GM13976 (cell line): ENCODE measurements at places on chromosomes 7 and 10.
A peak's percentile ranks its signal among the peaks of the same experiment; 100 is the strongest.

GRCh38 chr7:13336227-13336626 lies 648.8 kb downstream of the ARL4A start:
- DNase-seq = no peak

DNA sequence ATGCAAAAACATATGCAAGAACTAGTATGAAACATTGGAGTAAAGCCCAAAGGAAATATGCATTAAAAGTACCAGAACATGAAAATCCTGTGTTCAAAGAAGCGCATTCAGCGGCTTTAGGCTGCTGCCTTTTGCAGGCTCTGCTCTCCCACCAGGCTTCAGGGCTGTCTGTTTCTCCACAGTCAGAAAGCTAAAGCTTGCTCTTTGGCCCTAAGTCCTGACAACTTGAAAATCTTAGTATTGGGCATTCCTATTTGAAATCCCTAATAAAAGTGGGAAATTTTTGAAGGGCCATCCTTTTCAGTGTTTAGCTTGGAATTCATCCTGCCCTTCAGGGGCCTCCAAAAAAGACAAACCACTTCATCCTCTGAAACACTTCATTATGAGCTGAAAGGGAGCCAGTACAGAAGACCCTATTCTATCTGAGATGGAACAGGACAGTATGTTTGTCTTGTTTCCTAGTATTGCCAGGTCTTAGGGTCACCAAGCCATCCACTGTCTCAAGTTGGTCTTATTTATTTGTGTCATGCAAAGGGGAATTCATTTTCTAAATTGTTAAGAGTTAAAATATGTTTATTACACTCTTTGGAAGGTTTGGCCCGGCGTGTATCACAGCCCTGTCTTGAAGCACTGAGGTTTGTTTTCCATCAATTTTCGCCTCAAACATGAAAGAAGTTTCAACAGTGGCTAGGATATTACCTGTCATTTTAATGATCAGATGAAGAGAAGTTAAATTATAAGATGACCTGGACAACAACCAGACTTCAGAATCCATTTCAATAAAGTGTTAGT lies 326.3 kb upstream of the BMPER start:
- DNase-seq = no peak

DNA sequence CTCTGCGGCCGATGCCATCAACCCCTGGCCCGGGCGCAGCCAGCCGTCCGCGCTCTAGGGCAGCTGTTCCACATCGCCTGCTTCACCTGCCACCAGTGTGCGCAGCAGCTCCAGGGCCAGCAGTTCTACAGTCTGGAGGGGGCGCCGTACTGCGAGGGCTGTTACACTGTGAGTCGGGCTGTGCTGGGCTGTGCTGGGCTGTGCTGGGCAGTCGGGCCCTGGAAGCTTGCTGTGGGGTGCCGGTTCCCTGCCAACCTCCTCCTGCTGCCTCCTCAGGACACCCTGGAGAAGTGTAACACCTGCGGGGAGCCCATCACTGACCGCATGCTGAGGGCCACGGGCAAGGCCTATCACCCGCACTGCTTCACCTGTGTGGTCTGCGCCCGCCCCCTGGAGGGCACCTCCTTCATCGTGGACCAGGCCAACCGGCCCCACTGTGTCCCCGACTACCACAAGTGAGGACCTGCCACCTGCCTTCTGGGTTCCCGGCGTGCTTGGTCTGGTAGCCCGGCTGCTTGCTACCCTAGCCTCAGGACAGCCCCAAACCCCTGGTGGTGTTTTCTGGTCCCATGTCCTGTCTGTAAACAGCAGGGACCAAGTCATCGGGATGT lies 7.5 kb downstream of the ZYX start:
- DNase-seq = no peak

DNA sequence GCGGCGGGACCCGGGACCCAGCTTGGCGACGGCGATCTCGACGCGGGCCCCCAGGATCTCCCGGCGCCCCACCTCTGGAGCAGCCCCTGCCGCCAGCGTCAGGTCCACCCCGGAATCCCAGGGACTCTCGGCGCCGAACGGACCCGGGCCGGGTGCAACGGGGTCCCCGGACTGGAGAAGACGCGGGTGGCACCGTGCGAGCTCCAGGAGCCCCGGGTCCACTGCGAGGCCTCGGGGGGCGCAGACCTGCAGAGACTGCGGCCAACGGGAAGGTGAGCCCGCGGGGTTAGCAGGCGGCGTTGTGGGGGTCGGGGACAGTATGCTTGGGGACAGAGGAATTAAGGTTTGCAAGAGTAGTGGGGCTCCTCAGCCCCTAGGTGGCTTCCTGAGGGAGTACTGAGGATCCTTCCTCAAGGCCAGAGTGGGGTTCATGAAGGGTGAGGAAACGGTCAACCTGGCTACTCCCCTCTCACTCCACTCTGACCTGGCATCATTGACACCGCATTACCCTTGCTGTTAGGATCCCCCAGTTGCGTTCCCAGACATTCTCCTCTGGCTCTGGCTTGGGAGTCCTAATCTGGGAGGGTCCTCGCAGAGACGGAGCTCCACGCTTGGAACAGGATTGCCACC lies 353 bp downstream of the EPHB6 start:
- DNase-seq = no peak

DNA sequence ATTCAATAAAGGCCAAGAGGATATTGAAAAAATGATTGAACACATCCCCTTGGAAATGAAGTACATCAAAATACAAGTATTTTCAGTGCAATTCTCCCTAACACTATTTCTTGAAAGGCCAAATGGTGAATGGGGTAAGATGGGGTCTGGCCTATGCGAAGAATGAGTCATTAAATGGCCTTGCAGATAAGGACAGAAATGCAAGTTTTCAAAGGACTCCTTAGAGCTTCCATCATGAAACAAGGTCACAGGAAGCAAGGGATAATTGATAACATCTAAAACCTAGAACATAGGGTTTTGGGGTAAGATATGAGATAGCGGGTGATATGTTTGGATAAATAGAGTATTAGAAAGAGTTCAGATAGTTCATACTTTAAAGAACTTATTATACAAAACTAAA lies 109.3 kb upstream of the ABCB5 start:
- no peak for DNase-seq

DNA sequence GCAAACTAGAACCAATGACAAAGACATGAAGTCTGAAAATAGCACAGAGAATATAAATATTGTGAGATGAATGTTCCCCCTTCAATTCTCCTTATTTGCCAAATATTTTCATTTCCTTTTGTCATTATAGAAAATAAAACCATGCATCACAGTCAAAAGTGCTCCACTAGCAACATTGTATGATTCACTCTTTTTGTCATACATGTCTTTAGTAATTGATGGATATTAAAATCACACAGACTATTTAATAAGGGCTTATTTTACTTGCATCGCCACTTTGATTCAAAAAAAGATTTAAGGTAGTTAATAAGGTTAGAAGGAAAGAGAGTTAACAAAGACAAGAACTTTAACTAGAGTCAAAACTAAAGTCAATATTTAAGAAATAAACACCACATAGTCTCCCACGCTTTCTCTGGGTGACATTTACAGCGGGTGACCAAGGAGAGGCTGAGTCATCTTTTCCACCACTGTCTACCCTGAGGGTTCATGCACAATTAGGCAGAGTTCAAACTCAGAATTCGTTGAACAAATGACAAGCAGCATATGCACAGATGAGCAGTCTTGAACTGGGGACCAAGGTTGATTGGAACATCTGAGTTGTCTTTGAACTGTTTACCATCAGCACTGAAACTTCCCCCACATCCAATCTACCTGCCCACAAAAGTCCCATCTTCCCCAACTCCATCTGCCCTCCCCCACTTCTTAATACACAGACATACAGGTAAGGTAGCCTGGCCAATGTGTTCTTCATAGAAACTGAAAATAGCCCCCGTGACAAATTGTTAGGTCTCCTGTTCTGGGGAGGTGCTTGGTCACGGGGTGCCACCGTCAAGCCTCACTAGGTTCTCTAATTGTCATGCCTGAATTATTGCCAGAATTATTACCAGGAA lies 42.5 kb downstream of the C7orf25 start:
- DNase-seq = peak; percentile 73

- DNase-seq = no peak
Observed at GRCh38 chr7:113770146-113770738, 148.6 kb downstream of the PPP1R3A start.

DNA sequence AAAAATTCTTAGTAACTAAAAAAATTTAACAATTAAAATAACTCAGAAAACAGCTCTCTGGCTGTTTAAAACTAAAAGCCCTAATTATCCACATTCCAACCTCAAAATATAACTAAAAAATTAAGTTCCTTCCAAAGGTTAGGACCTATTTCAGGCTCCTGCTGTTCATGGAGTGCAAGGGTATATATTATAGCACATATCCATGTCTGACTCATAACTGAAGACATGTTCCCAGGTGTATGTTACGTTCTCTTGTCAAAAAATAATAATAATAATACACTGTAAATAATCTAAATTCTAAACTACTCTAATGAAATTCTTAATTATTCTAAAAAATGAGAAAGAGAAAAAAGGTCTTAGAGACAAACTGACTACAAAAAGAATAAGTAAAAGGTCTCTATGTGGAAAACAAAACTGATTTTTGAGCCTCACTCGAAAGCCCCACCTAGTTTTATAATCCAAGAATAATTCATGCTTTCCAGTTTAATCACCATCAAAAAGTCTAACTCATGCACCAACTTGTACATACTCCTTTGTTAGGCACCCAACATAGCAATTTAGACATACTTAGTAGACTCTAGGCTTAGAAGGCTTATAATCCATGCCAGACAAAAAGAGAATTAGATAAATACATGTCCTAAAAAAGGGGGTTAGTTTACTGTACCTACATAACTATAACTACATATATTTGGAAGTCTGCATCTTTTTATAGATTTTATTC lies 171.4 kb downstream of the KMT2E start:
- DNase-seq = no peak

DNA sequence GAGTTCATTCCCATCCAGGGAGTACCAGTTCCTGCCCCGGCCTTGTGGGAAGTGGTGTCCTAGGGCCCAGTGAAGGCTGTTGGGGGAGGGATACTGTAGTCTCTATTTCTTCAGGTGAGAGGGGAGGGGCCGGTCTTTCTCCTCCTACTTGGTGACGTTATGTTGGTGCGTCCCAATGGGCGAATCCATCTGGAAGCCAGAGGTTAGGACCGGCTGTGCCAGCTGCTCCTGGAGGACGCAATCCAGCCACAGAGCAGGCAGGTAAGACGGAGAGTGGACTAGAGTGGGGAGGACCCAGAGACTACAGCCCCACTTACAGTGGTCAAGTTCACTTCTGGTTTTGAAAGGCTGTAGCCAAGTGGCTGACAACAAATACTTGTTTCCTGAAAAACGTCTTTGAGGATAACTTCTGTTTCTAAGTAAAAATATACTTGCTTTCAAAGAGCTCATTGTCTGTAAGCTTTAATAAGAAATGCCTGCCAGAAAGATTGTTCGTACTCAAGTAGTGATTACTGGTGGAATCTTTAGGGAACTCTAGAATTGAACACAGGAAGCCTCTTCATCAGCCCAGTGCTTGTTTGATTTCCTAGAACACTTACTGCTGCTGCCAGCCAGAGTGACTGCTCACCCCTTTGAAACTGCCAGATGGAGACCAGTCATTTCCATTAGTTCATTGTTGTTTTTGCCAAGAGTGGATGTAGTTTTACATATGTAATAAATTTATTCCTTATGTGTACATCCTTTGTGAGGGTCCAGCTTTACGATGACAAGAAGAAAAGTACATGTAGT lies 25.4 kb downstream of the RBM33 start:
- DNase-seq = no peak

DNA sequence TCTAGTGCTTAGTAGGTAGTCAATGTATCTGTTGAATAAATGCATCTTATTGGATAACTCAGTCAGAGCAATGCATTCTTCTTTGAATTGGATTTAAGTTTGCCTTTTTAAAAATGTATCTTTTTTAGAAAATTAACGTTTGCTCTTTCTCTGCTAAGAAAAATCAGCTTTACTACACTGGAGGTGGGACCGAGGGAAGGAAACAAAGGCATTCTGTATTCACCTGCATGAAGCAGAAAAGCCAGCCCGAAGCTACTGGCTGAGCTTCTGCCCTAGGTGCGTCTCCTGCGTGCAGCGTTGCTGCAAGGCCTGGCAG lies 22.2 kb upstream of the ITGB1 start:
- DNase-seq = no peak

- no peak for DNase-seq
Observed at GRCh38 chr7:66747881-66748511, 7.5 kb downstream of the RABGEF1 start.

- no peak for DNase-seq
Observed at GRCh38 chr10:33125522-33126517, 167.8 kb upstream of the ITGB1 start.

DNA sequence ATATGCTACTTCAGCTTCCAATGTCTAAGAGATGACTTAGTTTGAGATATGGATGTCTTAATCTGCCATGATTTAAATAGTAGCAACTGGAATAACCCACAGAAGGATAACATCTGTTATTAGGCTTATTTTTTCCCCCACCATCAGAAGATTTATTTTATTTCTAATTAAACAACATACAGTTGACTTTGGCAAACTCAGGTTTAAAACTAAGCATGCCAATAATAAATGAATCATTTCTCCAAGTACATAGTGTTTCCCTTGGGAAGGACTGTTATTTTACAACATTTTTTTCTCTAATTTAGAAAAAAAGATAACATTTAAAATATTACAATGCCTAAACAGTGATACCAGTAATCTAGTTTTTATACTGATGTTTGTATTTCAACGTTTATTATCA lies 58.4 kb downstream of the SFTPD start:
- DNase-seq = no peak

- DNase-seq = no peak
Observed at GRCh38 chr10:521261-522250, 167.9 kb downstream of the DIP2C start.

GRCh38 chr10:128898133-128898915 lies 568.7 kb upstream of the MGMT start:
- DNase-seq = no peak

DNA sequence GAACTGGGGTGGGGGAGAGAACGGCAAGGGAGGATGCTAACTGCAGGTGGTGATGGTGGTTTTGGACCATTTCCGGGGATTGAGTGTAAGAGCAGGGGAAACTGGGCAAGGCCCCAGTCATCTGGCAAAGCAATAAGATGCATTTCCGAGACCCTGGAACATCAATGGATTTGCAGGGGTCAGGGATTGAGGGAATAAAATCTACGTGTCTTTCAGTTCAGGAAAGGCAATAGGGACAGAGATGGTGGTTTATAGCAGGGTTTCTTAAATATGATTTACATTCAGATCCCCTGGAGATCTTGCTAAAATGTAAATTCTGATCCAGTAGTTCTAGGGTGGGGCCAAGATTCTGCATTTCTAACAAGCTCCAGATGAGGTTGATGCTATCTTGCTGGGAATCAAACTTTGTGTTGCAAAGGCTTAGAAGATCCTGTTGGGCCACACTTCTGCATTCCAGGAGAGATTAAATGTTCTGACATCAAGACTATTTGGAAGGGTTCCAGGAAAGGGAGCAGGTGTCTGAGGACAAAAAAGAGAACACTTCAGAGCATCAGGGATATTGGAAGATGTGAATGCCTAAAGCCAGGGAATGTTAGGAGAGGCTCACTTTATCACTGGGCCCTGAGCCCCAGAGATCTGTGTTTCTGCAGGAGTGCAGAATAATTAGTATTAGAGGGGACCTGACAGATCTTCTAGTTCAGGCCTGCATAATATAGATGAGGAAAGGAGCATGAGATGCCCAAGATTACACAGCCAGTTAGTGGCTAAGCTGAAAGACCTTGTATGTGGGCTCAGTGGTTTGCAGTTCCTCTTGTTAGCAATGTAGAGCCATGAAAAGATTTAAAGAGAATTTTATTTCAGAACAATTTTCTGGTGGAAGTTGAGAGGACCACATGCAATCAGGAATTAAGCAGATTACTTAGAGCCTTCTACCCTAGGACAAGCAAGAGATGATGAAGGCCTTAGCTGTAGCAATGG lies 32.4 kb downstream of the BLNK start:
- no peak for DNase-seq
